AG04450 (cell line): ENCODE measurements at places on chromosomes 2 and 18. TPM values are rescaled to one million over a fixed set of nuclear protein-coding genes. Genes with fewer than 3 reads are reported as not detected.

RAB6C gene
- not detected in 2 replicates for polyA plus RNA-seq

HRH4 gene
- 0.01 TPM in 1 of 2 replicates, not detected in the other for polyA plus RNA-seq

PAX8 gene
- 1.2 TPM in 2 replicates for polyA plus RNA-seq

CRACDL gene
- polyA plus RNA-seq = not detected in 2 replicates

STARD6 gene
- polyA plus RNA-seq = 0.14 TPM in 1 of 2 replicates, not detected in the other

TLX2 gene
- not detected in 2 replicates for polyA plus RNA-seq

RAB27B gene
- 1.4 and 1.9 TPM in 2 replicates for polyA plus RNA-seq

PPP4R3B gene
- 29.2 and 38.3 TPM in 2 replicates for polyA plus RNA-seq

UGT1A1 gene
- not detected in 2 replicates for polyA plus RNA-seq

CGREF1 gene
- 0.71 and 0.74 TPM in 2 replicates for polyA plus RNA-seq

- DNase-seq = no peak
Observed at GRCh38 chr2:128549646-128550260, 231.1 kb upstream of the HS6ST1 start.

GRCh38 chr2:102131564-102131963 lies 11.0 kb upstream of the IL1R1 start:
- DNase-seq = no peak

- DNase-seq = no peak
Observed at GRCh38 chr18:57841568-57841967, 38.5 kb upstream of the ATP8B1 start.

DNA sequence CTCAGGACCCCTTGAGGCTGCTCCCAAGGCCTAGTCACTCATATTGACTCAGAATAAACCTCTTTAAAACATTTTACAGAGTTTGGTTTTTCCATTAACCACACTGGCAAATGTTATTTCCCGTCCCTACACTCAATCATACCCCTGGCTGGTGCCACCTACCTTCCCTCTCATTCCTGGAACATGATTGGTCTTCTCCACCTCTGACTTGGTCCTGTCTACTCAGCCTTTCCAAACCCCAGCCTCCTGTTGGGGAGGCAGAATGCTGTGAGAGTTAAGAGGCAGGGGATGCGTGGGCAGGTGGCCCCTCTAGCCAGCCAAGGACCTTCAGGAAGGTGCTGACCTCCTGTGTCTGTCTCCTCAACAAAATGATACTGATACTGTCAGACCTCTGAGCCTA lies 149.3 kb downstream of the CABLES1 start:
- DNase-seq = no peak

- no peak for DNase-seq
Observed at GRCh38 chr2:126932966-126933710, 34.4 kb downstream of the TEX51 start.

DNA sequence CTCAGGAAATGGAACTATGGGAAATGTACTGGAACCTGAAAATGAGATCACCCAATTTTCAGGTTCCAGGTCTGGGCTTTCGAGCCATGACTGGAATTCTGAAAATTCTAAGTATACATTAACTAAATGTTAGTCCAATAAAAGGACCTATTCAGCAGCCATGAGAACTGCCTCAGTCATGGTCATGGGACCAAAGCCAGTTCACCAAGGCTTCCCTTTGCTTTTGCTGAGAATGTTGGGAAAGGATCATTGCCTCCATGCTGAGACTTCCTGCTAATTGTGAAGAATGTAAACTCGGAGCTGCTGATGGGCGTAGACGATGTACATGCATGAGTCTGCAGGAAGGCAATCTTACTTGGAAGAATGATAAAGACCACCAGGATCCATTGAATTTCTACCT lies 624.4 kb upstream of the SOX11 start:
- DNase-seq = no peak

GRCh38 chr2:152063325-152063924 lies 35.4 kb downstream of the CACNB4 start:
- DNase-seq = no peak

GRCh38 chr18:51013259-51013658 lies 16.8 kb upstream of the SMAD4 start:
- no peak for DNase-seq

- DNase-seq = no peak
Observed at GRCh38 chr2:76247006-76247405, 536.3 kb upstream of the GCFC2 start.

- DNase-seq = no peak
Observed at GRCh38 chr2:34337735-34338134, 738.6 kb upstream of the FAM98A start.

DNA sequence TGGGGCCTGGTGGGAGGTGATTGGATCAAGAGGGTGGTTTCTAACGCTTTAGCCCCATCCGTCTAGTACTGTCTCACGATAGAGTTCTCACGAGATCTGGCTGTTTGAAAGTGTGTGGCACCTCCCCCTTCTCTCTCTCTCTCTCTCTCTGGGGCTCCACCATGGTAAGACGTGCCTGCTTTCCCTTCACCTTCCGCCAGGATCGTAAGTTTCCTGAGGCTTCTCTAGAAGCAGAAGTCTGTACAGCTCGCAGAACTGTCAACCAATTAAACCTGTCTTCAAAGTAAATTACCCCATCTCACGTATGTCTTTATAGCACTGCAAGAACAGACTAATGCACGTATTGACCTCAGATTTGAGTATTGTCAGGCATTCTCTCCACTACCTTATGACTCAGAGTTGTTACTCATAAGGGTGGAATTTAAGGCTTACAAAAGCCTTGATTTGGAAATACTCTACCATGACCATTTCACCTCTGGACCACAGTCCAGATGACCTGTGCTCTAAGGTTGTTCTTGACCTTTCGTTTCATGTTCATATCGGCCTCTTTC lies 99.5 kb upstream of the AGAP1 start:
- peak; percentile 20 for DNase-seq

DNA sequence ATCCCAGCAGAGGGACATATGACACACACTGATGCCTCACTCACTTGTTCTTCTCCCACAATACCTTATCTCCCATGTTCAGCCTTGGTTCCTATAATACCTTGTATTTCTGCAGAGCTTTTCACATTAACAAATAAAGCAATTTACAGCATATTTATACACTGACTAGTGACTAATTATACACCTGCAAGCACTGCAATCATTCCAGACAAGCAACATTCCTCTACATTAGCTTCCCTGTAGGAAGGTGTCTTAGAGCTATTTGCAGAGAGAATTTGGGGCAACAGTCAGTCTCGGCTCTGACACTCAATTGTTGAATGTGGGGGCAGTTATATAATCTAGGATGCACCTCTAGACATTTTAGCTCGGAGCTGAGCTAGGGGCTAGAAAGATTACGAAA lies 9.5 kb upstream of the INSIG2 start:
- no peak for DNase-seq

GRCh38 chr2:67498931-67499330 lies 101.8 kb downstream of the ETAA1 start:
- DNase-seq = no peak

DNA sequence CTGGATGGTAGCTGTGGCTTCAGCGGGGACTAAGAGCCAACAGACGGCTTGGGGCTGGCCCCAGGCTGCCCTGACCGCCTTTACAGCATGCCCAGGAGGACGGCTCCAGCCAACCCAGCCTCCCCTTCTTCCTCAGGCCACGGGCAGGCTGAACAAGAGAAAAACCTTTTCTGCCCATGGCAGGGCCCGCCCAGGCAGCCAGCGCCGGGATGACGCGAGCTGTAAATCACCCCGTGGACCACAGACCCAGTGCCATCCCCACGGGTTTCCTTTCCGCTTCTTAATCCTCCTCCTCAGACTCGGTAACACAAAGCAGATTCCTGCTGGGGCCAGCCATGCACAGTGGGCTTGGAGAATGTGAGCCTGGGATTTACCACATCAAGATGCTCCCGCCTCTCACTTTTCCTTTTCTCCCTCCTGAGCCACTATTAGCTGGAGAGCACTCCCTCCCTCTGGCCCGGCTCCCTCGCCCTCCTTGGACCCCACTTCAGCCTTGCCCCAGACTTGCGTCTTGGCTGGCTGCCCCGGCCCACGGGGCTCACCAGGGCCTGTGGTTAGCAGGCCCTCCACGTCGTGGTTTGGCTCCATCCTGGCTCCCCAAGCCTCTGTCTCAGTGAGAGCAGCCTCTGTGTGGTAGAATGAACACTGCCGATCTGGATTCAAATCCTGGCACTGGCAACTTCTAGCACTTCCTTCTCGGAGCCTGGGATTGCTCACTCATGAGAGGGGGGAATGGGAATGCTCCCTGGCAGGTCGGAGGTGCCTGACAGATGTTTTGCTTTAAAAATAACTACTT lies 31.4 kb downstream of the ATOH8 start:
- DNase-seq = no peak

DNA sequence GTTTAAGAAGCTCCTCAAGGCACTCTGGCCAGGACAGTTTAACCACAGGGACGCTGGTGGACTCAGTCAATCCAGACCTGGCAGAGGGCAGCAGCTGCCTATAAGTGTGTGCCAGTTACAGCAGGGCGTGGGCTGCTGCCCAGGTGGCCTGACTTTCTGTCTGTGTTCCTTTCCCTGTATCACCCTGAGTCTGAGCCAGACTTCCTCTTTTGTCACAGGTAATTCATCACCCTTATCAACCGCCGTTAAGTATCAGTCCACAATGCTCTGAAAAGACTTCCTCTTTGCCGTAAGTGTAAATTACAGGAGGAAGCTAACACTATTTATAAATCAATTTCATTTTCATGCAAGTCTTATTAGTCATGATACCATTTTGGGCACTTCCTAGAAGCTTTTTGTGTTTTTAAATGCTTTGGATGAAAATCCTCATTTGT lies 7.0 kb downstream of the LPIN1 start:
- DNase-seq = no peak

DNA sequence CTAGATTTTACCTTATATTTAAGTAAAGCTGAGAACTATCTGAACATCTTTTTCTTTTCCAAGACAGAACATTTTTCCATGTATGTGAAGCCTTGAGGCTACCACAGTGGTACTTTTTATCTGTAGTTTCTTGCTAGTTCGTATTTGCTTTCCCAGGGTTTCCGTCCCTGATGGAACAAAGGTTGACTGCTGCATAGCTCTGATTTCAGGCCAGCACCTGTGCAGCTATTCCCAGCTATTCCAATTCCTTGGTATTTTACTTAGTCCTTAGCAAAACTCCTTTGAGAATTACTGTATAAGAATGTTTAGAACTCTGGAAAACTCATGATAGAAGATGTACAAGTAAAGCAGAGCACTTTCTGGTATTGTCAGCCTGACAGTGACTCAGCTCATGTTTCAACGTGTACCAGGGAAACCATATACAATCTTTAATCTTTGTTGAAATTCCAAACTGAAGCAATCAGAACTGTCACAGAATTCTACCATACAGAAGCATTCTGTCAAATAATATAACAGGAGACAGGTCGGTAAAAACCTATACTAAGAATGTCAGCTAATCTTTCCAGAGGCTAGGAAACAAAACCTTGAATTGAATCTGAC lies 162.2 kb downstream of the PKP4 start:
- no peak for DNase-seq

DNA sequence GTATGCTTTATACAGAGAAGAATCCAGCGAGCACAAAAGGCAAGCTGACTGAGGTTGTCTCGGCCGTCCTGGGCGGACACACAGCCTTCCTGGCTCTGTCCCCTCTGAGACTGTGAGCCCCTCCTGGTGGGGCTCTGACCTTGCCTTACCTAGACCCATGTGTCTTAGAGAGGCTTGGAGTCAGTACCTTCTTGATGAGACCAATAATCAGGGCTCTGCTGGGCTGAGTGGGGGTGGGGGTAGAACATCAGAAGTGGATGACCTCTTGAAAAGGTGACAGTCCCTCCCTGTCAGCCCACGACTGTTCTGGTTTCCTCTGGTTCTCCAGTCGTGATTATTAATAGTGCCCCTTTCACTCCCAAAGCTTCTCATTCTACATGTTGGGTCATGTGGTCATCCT lies 31.2 kb downstream of the TWIST2 start:
- DNase-seq = no peak

DNA sequence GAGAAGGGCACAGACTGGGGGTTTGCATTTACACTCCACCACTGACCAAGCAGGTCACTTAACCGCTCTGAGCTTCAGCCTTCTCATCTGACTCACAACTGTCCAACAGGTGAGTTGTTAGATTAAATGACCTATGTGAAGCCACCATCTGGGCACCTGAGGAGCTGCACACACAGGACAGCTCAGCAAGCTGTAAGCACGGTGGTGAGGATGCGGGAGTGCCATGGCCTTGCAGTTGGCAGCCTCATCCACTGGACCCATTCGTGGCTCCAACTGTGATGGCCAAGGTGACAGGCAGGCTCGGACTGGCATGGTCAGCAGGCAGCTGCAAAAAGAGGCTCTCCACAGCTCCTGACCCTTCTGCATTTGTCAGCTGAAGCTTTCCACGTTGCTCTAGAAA lies 23.3 kb upstream of the AMMECR1L start:
- no peak for DNase-seq

GRCh38 chr18:67875944-67876343 lies 359.4 kb upstream of the DSEL start:
- no peak for DNase-seq

- DNase-seq = no peak
Observed at GRCh38 chr2:71526141-71526540, 72.8 kb downstream of the DYSF start.
